ENCODE measurements at places on chromosomes 6 and 20.

- DNase-seq = no peak
Measured at GRCh38 chr20:43292222-43292621, 102.5 kb upstream of the PTPRT start.

GRCh38 chr6:46281110-46281509, 110.3 kb upstream of the ENPP5 start:
- DNase-seq = no peak

- no peak for DNase-seq
Measured at GRCh38 chr20:63132131-63132714, 83.7 kb downstream of the YTHDF1 start.

- no peak for DNase-seq
Measured at GRCh38 chr6:134683783-134684422, 266.0 kb downstream of the ALDH8A1 start.

DNA sequence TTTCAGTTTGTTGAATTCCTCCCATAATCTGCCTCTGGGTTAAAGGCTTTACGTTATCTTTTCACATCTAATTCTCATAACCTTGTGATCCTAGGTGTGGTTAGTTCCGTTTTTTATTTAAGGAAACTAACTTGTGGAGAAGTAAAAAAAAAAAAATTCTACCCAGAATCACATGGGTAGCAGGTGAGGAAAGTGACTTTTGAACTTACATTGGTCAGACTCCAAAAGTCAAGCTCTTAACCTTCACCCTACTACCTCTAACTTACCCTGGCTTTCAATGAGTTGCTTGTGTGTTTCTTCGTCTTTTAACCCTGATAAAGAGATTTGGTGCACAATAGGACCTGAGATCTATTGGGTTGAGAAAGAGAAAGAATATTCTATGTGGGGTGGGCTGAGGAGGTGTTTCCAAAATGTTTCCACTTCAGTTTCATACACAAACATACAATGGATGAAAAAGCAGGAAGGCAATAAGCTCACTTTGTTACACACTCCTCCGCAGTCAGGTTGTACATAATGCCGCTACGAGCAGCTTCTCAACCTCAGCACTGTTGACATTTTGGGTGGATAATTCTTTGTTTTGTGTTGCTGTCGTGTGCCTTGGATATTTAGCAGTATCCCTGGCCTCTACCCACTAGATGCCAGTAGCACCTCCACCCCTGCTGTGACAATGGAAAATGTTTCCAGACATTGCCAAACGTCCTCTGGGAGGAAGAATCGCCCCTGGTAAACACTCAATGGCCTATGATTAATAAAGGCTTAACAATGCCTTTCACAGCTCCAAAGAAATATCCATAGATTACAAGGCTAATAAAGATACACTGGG, 193.0 kb upstream of the ZNF217 start:
- peak; percentile 55 for DNase-seq

GRCh38 chr20:41457173-41457857, 90.7 kb upstream of the EMILIN3 start:
- no peak for DNase-seq

DNA sequence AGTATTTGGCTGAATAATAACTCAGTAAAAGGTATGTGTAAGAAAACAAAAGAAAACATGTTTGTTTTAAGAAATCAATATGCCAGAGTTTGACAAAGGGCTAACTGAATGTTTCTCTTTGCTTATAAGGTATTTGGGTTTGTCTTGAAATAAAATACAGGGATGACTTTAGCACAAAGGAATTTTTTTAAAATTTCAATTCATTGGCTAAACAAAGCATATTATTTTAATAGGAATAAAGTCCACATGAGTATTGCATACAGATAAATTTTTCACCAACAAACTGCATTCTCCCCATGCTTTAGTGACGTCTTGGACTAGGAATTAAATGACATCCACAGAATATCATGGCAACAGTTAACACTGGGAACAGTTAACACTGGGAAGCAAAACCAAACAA, 480.0 kb upstream of the JAG1 start:
- DNase-seq = no peak

- no peak for DNase-seq
Measured at GRCh38 chr20:14800707-14801425, 463.5 kb upstream of the FLRT3 start.

DNA sequence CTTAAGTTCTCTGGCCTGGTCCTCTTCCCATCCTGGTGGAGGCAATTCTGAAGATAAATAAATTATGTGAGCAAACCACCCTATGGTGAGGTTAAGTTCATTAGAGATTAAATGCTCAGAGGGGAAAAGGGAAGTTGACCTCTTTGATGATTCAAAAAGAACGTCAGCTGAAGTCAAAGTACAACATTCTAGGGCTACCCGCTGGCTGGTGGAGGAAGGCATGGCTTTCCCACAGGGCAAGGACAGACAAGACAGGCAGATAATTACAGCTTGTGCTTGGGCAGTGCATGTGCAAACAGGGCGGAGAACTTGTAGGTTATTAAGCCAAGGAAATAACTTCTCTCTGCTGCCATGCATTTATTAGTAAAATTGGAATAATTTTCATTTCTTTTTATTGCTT, 91.0 kb upstream of the SLC24A3 start:
- DNase-seq = no peak

GRCh38 chr6:149059557-149059956, 258.0 kb upstream of the TAB2 start:
- DNase-seq = no peak

DNA sequence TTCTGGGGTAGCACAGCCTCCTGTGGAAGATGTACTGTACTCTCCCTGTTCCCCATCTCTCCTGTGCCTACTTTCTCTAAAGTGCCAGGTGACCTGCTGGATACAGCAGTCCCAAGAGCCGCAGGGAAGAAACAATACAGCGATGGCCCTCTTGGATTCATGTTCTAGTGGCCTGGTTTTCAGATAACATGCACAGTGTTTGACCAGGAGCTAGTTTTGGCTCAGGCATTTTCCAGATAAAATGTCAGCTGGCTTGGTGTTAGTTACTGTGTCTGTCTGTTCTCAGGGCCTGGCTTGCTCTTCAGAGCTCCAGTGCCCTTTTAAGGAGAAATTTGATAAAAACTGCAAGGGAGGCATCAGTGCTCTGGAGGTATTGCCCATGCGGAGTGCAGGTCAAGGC, 41.3 kb downstream of the GABRR2 start:
- DNase-seq = no peak

- no peak for DNase-seq
Measured at GRCh38 chr20:25538838-25539665, 46.3 kb downstream of the NINL start.

DNA sequence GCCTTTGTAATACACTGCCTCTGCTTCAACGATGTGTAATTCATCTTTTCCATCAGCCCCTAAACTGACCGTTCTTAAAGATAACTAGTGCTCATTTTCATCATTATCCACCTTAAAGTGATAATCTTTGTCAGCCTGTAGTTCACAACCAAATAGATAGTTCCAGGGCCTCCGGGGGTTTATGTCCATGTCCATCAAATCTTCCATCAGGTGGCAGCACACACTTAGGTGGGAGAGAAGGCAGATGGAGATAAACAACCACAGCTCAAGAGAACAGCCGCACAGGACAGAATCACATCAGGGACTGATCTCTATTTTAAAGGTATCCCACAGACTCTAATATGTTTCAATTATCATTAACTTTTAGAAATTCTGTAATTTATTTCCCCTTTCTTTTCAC, 90.9 kb downstream of the LMBRD1 start:
- no peak for DNase-seq

DNA sequence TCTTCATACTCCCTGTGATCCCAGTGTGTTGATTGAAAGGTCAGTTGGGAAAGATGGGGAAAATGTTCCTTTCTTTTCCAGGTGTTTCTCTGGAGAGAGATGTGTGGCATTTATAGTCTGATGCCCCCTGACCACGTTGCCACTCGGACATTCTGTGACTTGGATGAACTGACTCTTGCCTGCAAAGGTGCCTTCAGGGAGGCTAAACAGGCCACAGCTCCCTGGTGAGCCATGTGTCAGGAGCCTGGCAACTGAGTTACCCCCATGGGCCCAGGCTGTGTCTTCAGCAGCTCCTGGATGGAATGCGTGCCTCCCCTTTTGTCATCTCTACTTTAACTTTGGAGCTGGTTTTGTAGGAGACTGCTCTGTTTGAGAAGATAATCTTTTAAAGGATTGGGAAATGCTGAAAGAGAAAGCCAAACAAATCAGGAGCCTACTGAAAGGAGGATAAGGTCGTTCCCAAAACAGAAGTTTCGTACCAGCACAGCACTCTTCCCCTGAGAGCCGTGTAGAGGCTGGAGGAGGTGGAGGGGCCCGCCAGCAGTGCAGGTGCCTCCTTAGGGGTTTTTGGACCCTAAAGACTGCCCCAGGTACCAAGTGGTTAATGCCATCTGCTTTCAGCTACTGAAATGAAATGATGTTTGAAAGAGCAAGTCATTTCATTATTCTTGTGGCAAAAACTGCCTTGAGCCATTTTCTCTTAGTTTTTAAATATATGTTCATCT, 322.8 kb downstream of the ZFAND3 start:
- DNase-seq = no peak

- DNase-seq = no peak
Measured at GRCh38 chr20:5987383-5987782, 36.9 kb downstream of the MCM8 start.

- DNase-seq = no peak
Measured at GRCh38 chr6:125812394-125813292, 21.9 kb downstream of the NCOA7 start.

DNA sequence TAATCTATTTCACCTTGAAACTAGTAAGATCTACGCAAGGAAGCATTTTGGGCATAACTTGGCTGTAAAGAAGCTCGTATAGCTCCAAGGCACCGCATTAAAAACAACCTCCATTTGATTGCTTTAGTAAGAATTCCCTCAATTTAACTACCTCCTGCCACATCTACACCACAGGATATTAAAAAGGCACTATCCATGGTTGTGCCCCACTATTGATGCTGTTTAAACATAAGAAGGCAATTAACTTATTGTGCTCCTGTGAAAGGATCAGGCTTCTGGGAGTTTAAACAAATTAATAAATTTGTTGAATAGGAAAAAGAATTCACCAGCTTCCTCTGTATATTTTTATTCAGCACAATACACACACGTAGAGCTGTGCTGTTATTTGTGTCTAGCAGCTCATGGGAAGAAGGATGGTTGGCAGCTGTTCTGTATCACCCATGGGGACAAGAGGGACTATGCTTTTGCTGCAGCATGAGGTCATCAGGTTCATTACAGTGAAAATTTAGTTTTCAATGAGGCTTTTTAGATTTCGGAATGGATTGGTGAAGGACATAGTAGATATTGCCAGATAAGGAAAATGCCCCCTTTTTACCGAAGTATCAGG, 513.3 kb downstream of the HAO1 start:
- DNase-seq = no peak

DNA sequence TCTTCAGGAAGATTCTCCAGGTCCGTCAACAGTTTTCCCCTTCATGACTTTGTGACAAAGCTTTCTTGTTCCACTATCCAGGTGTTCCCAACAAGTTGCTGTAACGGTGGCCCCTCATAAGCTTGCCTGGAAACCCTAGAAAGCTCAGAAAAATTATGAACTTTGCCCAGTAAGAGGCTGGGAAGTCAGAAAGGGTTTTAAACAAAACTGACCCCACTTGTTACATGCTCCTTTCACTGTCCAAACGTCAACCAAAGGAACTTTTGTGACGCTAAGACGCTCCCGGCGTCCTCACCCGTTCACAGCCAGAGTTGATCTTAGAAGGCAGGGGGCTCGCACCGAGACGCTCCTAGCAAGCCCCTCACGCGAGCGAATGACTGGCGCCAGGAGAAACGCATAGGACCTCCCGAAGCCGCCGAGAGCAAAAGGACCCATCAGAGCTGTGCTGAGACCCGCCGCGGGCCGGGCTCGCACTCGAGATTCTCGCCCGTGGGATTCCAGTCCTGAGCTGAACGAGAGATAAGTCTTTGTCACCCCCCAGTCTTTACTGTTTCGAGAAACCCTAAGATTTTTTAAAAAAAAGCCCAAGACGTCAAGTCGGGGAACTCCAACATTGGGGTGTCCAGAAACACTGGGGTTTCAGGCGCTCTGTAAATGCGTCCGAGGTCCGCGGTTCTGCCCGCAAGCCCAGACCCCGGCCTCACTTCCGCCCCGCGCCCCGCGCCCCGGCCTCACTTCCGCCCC, 544 bp upstream of the ACAT2 start:
- peak; percentile 7 for DNase-seq

DNA sequence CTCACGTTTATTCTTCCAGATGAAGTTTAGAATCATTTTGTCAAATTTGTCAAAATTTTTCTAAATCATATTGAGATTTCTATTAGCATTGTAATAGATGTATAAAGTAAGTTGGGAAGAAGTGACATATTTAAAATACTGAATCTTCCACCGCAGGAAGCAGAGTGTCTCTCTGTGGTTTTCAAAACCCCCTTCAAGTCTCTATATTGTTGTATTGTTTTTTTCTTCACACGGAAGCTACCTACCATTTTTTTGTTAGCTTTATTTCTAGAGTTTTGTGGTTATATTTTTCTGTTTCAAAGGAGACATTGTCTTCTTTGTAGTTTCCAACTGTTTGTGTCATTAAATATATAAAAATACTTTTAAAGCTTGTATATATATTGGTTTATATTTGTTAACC, 188.6 kb downstream of the ZDHHC14 start:
- no peak for DNase-seq

GRCh38 chr6:7909323-7910276, 988 bp downstream of the TXNDC5 start:
- peak; percentile 75 for DNase-seq

DNA sequence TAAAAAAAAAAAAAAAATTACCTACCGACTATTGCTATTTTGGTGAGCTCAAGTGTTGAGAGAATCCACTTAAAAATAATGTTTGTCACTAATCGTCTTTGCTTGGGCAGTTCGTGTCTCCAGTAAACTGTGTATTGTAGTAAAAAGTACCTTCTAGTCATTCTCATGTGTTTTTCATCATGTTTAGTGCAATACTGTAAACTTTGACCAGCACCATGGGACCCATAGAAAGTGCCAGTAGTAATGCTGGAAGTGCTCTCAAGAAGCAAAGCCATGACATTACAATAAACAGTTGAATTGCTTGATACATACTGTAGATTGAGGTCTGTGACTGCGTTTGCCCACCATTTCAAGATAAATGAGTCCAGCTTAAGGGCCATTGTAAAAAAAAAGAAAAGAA, 395.2 kb downstream of the BCKDHB start:
- DNase-seq = no peak

DNA sequence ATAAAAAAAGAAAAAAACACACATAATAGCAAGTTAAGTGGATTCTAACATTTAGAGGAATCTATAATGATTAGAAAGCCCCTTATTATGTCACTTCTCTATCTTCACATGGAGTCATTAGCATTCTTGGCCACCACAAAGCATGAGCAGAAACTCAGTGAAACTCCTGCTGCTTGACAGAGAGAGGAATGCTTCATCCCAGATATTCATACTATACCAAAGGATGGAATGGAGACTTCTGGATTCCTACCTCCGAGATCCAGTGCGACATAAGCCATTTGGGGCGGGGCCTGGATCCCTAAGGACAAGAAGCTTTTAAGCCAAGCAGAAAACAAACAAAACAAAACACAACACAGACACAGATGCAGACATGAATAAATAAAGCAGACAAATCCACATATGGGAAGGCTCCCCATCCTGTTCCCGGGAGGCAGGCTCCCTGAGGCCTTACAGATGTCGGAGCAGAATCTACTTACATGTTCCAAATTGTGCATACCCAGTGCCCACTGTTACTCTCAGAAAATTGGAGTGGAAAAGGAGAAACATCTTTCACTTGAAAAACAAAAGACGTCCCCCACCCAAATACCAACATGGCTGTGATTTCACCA, 727.3 kb downstream of the MAFB start:
- no peak for DNase-seq

- DNase-seq = no peak
Measured at GRCh38 chr6:124755321-124755720, 206.9 kb upstream of the RNF217 start.

GRCh38 chr6:111918825-111919224, 45.6 kb upstream of the FYN start:
- no peak for DNase-seq

GRCh38 chr20:11796026-11796425, 121.7 kb upstream of the BTBD3 start:
- DNase-seq = no peak

All from RPMI8226 (cell line).